ENCODE measurements at places on chromosomes 1 and 21. TPM values are rescaled to one million over a fixed set of nuclear protein-coding genes. Genes with fewer than 3 reads are reported as not detected.

Gene ASCL5
- not detected for total RNA-seq

Gene RCAN3
- total RNA-seq = 17.5 TPM

Gene CYP4A11
- not detected for total RNA-seq

Gene SHISAL2A
- not detected for total RNA-seq

Gene LPAR3
- 16.0 TPM for total RNA-seq

Gene HSPA13
- 158 TPM for total RNA-seq

Gene SMPDL3B
- not detected for total RNA-seq

Gene SMIM1
- total RNA-seq = 1.1 TPM

Gene PGLYRP4
- total RNA-seq = not detected

Gene LRRC71
- 0.14 TPM for total RNA-seq

Gene IFNGR2
- total RNA-seq = 117 TPM

Gene KIF26B
- total RNA-seq = 45.3 TPM

Gene HYI
- total RNA-seq = 202 TPM

Gene ZNF683
- not detected for total RNA-seq

Gene TARBP1
- total RNA-seq = 18.6 TPM

Gene USP25
- total RNA-seq = 19.9 TPM

Gene MYOC
- total RNA-seq = not detected

Gene PRAMEF14
- not detected for total RNA-seq

Gene C1orf87
- total RNA-seq = not detected

Gene GJA4
- not detected for total RNA-seq

Gene TCEA3
- 6.4 TPM for total RNA-seq

Gene PADI2
- total RNA-seq = 0.29 TPM

Gene TEX38
- not detected for total RNA-seq

Gene ARV1
- total RNA-seq = 13.3 TPM

Gene KCNN3
- total RNA-seq = under 0.01 TPM

Gene HTR1D
- total RNA-seq = 4.0 TPM

Gene TMEM51
- total RNA-seq = 29.6 TPM

Gene SCMH1
- 36.8 TPM for total RNA-seq

Gene CA6
- not detected for total RNA-seq

Gene WDTC1
- total RNA-seq = 24.6 TPM

Gene ALX3
- total RNA-seq = not detected

Gene AMIGO1
- total RNA-seq = 0.43 TPM

Gene KIF17
- 1.6 TPM for total RNA-seq

Gene UMODL1
- total RNA-seq = 0.29 TPM

Gene OR14A16
- not detected for total RNA-seq

Gene RGS8
- not detected for total RNA-seq

Gene PTPRC
- not detected for total RNA-seq

Gene FAM167B
- 0.88 TPM for total RNA-seq

Gene PRDM2
- 15.5 TPM for total RNA-seq

Gene SLC25A33
- 5.9 TPM for total RNA-seq

Gene RBM11
- not detected for total RNA-seq

Gene INKA2
- total RNA-seq = 6.3 TPM
